Activated T-cell treated with anti-CD3 and anti-CD28 coated beads, Interleukin-2, amount 50 U/mL, for 4 hours (primary cell): ENCODE measurements at places on chromosomes 3 and 15.

- DNase-seq: no peak
Observed at GRCh38 chr15:68739390-68740080, 81.2 kb downstream of the ANP32A start.

DNA sequence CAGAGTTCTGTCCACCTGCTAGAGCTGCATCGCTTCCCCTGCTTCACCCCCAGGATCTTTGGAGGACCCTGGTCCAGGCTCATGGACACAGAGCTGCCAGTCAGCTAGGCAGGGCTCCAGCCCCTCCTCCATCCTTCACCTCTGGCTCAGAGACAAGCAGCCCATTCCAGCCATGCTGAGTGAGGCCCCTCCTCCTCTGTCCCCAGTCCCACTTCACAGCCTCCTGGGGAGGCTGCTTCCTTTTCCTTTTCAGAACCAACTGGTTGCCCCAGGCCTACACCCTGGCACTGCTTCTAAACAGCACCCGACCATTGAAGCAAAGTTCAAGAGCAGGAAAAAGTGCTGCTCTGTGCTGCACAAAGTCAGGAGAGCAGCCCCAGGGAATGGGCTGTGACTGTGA, 22.2 kb downstream of the IQSEC1 start:
- DNase-seq: no peak

- DNase-seq: no peak
Observed at GRCh38 chr15:101357333-101357732, 62.3 kb upstream of the SNRPA1 start.

DNA sequence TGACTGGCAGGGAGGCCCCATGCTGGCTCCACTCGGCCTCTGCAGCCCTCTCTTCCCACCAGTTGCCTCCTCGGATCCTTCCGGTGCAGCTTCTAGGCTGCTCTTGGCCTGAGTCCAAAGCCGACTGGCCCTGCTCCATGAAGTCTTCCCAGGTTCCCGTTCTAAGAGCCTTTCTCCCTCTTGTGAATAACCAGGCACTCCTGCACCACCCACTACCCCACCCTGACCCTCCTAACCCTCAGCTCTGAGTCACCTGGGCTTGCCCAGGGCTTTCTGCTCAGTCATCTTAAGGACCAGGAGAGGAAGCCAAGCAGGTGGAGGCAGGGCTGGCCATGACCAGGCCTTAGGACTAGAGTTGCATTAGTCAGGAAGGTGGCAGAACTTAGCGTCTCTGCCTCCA, 28.1 kb upstream of the CNBP start:
- no peak for DNase-seq

DNA sequence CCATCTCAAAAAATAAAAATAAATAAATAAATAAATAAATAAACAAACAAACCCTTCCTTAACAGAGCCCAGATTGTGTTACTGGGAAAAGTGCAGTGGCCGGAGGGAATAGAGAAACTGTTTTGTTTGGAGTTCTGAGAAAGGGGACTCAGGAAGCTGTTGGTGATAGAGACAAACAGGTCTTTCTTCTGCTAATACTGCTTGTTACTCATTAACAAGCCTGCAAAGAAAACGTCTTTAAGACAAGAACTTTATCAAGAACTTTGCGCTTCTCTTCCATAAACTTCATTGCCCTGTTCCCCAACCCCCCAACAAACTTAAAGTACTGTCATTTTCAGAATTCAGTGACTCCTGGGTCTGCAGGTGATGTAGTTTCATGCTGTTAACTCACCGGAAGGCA, 68.8 kb upstream of the GSK3B start:
- no peak for DNase-seq

- no peak for DNase-seq
Observed at GRCh38 chr15:45128971-45129639, 574 bp downstream of the DUOXA1 start.

DNA sequence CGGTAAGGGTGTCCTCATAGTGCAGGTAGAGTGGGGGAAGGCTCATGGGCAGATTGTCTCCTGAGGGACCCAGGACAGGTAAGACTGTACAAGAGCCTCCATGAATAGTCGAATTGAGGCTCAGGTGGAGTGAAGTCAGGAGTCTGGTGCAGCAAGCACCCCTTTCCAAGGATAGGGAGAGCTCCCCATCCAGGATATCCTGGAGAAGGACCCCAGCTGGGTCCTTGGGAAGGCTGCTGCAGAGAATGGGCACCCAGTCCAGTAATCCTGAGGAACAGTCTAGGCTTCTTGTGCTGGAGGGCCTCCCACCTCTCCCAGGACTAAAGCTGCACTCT, 592 bp downstream of the DUOXA2 start:
- DNase-seq: no peak

DNA sequence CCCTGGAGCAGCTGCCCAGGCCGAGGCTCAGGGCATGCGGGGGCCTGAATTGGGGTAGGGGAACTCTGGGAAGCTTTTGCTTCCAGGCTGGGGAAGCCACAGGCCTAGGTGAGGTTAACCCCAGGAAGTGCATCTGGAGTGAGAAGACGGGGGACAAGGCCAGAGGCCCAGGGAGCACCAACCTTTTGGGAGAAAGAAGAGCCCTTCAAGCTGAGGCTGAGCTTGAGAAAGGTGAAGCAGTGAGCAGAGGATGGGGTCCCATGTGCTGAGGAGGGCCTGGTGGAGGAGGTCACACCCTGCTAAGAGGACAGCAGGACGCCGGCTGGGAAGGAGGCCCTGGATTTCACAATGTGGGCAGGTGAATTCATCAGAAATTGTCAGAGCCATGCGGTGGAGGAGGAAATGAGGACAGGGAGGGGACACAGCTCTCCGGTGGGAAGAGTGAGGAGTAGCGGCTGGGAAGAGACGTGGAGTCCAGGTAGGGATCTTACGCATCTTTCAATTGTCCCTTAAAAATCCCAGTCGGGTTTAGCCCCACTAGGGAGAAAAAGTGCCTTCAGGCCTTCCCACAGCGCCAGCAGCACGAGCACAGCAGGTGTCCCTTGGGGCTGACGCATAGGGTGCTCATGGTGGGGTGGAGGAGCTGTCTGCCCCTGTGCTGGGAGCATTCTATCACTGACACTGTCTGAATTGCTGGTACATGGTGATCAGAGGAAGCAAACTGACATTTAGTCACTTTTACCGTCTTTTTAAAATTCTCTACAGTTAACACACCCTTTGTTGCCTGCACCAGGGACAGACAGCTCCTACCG, 50.9 kb downstream of the HCN4 start:
- no peak for DNase-seq
